ENCODE measurements at places on chromosomes 4 and X.

DNA sequence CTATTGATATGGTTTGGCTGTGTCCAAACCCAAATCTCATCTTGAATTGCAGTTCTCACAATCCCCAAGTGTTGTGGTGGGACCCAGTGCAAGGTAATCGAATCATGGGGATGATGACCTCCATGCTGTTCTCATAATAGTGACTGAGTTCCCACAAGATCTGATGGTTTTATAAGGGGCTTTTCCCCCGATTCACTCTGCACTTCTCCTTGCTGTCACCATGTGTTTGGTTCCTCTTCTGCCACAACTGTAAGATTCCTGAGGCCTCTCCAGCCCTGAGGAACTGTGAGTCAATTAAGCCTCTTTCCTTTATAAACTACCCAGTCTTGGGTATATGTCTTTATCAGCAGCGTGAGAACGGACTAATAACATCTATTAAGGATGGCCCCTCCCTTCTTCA, 68.8 kb downstream of the FBXW7 start:
- no peak for DNase-seq

GRCh38 chr4:113008716-113009115, 40.7 kb upstream of the ANK2 start:
- DNase-seq = no peak

DNA sequence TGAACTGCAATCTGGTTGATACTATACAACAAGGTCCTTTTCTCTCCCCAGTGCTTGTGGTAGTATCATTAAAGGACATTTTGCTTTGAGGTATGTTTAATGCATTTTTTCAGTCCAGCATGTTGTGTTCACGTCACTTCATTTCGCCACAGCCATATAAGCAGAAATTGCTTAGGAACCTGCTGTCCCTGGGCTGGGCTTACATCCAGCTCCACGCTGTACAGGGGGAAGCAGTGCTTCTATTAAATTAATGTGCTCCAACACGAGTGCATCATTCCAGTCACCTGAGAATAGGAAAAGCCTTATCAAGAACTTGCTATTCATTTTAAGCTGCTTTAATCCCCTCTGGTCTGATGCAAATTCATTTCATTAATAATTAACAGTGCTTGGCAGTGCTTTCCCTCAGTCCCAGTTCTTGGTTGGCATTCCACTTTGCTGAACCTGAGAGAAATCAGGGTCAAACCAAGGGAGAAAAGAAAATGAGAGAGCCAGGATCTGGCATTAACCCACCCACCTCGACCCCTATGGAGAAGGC, 47.4 kb upstream of the PTCHD1 start:
- DNase-seq = no peak

- DNase-seq = peak; percentile 0
Observed at GRCh38 chrX:134685668-134686067, 27.4 kb upstream of the PLAC1 start.

- DNase-seq = no peak
Observed at GRCh38 chr4:1241936-1242505, 6.9 kb downstream of the CTBP1 start.

DNA sequence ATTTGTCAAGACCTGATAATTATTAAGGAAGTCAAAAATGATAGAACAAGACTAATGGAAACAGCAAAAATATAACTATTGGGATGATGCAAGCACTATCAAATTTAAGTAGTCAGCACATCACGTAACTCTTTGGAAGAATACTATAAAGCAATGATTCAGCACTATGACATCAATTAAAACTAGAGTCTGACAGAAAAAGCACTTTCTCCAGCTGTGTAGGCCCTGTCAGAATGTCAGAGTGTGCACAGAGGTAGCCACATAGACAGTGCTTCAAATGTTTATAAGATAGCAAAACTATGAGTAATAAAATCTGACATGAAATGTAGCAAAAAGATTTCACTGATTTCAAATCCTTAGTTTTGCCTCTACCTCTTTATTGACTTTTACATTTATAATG, 1226.6 kb upstream of the ADGRL3 start:
- DNase-seq = no peak

DNA sequence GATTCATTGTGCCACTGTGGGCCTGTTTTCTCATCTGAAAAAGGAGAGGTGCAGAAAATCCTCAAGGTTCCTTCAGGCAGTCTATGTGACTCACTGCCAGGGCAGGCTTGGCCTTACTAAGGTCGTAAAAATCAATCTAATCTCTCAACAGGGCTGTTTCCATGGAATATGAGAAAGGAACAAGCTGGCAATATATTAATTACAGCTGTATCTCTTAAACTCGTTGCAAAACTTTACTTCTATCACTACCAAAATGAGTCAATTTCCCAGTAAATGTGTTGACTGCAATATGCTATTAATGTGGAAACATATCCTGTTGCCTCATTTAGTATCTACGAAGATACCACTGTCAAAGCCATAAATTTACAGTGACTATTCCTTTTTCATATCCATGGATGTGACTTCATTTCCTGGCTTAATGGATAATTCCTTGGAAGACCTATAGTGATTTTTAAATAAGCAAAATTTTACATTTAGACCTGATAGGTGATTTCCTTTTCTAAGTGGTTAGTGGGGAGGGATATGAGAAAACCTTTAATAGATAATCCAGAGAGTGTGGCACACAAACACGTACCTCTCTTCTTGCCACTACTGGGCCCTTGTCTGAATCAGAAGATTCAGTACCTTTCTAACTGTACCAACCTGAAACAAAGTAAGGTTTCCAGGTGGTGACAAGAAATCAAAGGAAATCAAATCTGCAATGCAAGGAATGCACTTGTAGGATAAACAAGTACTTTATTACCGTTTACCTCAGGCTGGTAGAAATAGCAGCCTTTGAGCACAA, 127.4 kb upstream of the FTHL17 start:
- DNase-seq = no peak

- no peak for DNase-seq
Observed at GRCh38 chrX:136228839-136229207, 22.4 kb downstream of the MAP7D3 start.

DNA sequence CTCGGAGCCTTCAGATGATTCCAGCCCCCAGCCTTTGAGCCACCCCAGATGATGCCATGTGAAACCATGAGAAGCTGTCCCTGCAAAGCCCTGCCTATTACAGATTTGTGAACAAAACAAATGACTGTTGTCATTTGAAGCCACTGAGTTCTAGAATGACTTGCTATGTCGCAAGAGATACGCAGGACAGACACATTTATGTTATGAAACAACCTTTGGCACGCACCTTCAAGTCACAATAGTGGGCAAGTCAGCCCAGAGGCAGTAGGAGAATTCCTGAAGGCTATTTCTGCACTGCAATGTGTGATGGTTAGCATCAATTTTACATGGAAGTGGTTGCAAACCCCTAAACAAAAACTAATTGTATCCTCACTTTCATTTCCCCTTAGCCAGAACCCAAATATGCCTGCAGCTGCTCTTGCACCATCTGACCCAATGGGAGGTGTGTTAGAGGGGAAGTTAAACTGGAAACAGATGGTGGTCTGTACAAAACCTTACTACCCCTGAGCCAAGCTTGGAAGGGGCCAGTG, 174.4 kb upstream of the ATP6AP2 start:
- DNase-seq = no peak

GRCh38 chr4:88802138-88802537, 104.5 kb upstream of the NAP1L5 start:
- DNase-seq = no peak

DNA sequence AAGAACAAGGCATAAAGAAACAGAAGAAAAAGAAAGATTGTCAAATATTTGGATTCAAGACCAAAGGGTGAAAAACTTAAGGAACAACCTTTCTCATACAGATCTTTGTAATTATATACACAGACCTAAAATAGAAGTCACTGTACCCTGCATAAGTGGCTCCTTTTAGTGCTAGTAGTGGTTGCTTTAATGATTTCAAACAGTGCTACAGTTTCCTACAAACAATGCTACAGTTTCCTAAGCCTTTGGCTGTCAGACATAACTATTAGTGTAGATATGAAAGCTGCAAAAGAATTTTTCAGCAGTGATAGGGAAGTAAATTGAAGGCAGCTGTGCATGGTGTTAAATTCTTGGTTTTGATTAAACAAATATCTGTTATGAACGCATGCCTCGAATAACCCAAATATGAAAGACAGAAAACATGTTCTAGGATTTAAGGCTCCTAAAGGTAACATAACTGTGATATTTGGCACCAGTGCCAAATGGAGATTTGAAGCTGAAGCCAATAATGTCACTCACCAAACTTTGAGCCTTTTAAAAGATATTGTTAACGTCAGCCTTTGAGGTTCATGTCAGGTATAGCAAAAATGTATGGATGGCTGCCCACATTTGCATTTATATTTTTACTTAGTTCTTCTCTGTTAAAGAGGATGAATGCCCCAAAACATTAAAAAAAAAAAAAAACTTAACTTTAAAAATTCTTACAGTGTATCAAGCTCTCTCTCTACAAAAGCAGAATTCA, 36.6 kb downstream of the SMARCAD1 start:
- no peak for DNase-seq

- no peak for DNase-seq
Observed at GRCh38 chrX:147920161-147920666, 8.5 kb downstream of the FMR1 start.

- DNase-seq = no peak
Observed at GRCh38 chr4:71498002-71498401, 159.2 kb downstream of the SLC4A4 start.

DNA sequence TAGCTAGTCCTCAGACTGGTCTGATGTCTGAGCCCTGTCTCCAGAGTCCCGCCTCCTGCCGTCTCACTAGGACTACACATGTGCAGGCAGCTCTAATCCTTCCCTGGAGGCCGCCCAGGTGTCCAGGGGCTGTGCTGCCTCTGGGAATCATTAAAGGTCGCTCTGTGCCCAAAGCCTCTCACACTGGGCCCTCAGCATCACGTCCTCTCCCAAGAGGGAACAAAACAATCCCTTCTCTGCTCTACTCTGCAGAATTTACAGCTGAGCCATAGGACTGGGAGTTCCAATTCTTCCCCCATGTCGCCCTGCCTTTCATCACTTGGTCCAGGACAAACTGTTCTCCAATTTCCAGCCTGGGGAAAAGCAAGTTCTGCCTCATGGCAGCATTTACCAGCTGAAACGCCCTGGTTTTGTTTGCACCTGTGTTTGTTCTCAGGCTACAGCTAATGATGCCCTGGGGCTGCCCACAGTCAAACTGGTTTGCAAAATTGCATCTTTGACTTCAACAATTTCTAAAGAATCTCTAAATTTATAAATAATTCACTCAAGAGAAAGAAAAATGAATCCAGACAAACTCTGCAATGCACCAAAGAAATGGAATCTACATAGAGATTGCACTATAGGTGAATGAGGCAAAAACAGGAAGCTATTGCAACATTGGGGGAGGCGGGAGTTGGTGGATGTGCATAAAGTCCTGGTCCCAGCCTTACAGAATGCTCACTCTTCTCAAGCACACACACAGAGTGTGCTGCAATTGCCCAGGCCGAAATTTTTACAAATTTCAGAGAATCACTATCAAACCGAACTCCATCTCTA, 7.2 kb upstream of the MRFAP1 start:
- DNase-seq = no peak

- no peak for DNase-seq
Observed at GRCh38 chr4:40909363-40909876, 159.7 kb downstream of the NSUN7 start.

- DNase-seq = no peak
Observed at GRCh38 chr4:175280153-175280552, 362.0 kb downstream of the ADAM29 start.

DNA sequence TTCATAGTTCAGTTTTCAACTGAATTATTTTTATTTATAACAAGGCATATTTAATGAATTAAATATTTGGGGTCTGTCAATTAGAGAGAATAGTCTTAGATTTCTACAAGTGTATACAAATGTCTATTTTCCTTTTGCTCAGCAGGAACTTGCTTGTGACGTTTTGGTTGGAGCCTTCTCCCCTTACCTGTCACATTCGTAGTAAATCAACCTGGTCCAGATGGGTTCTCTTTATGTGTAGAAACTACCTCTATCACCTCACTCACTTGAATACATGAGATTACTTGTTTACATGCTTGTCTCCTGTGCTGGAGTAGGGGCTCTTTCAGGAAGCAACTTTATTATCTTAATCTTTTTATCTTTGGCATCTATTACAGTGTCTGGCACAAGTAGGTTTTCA, 938.3 kb upstream of the IGFBP7 start:
- DNase-seq = no peak

DNA sequence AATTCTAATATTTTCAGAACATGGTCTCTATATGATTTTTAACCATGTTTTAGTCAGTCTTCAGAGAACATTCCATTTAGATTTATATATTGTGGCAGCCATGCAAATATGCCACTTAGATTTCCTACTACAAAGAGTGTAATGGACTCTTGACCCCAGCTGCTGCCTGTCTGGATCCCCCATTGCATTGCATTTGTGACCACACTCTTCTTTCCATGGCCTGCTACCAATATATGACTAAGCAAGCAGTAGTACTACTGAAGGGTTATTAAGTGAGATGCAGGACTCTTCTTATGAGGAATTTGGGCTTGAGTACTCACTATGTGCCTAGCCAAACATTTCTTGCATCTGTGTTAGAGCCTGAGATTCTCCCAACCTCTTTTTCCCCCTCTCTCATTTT, 306.8 kb downstream of the PDHA2 start:
- DNase-seq = no peak

GRCh38 chr4:172953896-172954568, 214.6 kb upstream of the GALNT7 start:
- DNase-seq = no peak

DNA sequence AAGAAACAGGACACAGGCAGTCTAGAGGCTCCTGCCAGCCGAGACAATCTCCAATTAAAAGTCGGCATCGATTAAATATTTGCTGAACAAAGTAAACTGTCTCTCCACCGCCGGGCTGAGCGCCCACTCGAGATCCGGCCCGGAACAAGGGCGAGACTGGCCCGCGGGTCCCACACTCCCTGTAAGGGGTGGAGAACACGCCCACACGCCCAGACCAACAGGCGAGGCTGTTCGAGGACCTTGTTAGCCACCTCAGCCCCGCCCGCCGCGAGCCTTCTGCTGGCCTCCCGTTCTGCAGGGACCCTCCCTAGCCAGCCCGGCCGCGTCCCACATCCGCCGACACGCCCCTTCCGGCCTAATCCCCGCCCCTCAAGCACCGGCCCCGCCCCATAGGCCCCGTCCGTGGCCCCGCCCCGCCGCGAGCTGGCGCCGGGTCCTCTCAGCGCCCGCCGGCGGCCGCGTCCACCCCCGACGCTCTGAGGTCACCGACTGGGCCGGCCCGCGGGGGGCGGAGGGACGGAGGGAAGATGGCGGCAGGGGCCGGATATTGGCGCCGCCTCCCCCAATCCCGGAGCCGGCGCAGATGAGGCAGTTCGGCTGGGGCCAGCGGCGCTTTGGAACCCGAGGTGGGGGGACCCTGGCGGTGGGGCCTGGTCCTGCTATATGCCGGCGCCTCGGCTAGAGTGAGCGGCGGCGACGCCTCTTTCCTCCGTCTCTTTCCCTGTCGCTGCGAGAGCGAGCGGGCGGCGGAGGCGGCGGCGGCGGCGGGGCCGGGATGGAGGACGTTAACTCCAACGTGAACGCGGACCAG, at the start of gene SLAIN2:
SLAIN2 (plus strand) TSS at position 565 of the 811 bp plus-strand sequence; CDS start at position 776, 211 bp downstream.
- peak; percentile 94 for DNase-seq

- no peak for DNase-seq
Observed at GRCh38 chr4:107037199-107037584, 1.1 kb upstream of the DKK2 start.

Measured in NCI-H446 (cell line).